ENCODE measurements at places on chromosomes 5 and 9.

- DNase-seq = peak; percentile 17
These were observed 146.5 kb downstream of the FANCC start for GRCh38 chr9:95171001-95171400.

- DNase-seq = no peak
These were observed 601.1 kb downstream of the IRX1 start for GRCh38 chr5:4196744-4197143.

DNA sequence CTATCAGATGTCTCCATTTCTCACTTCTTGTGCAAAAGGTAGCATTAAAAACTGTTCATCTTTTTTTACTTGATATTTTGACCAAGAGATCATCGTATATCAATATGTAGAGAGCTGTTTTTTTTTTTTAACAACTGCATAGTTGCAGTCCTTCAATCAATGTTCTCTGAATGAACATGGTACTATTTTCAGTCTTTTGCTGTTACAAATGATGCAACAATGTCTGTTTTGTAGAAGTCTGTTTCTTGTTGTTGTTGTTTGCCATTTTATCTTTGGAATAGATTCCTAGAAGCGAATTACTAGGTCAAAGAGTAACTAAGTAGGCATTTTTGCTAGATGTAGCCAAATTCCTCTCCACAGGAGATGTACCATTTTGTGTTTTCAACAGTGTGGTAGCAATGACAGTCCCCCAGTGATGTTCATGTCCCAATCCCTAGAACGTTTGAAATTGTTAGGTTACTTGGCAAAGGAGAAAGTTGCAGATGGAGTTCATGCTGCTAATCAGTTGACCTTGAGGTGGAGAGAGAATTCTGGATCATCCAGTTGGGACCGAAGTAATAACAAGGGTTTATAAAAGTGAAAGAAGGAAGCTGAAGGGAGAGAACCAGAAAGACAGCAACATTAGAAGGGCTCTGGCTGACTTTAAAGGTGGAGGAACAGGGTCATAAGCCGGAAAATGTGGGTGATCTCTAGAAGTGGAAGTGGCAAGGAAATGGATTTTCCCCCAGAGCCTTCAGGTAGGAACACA lies 6.3 kb downstream of the MTREX start:
- no peak for DNase-seq

DNA sequence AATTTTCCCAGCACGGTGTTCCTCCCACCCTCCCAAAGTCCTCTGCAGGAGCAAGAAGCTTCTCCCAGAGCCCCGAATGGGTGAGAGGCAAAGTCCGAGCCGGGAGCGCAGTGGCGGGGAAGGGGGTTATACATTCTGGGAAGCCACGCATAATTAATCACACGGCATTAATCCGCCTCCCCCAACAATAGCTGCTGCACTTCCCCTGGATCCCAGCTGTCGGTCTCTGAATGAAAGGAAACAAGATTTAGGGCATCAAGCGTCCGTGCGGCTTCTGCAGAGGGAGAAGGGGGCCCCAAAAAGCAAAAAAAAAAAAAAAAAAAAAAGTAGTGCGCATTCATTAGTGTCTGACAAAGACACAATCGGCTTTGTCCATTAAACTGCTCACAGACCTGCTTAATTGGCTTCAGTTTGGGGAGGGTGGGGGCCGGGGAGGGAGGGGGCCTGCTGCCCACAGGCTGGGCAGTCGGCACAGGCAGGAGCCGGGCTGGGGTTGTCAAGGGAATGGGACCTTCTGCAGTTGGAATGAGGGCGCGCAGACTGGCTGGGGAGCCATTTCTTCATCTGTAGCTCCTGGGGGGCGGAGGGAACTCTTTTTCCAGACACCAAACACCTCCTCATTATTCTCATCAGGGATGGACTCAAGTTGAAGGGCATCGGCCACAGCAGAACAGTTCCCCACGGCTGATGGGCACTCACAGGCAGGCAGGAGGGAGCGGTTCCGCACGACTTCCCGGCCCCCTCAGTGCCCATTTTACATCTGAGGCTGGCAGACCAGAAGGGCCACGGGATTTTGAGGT lies 3.4 kb downstream of the NOTCH1 start:
- DNase-seq = no peak
